ENCODE measurements at places on chromosomes 7 and 10.

DNA sequence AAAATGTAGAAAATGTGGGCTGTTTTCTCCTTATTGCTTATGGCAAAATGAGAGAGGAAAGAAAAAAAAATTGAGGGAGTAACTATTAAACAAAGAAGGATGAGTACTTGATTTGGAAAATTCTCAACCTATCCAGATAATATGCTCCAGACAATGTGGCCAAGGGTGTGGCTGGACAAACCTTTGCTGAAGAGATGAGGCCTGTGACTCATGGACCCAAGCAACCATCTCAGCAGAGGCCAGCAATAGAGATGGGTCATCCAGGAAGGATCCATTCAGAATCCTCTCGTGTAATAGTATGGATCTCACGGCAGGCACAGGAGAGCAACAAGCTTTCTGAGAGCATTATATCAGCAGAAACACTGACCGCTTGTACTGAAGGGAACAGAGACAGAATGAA, 120.3 kb upstream of the CELF2 start:
- no peak for DNase-seq

DNA sequence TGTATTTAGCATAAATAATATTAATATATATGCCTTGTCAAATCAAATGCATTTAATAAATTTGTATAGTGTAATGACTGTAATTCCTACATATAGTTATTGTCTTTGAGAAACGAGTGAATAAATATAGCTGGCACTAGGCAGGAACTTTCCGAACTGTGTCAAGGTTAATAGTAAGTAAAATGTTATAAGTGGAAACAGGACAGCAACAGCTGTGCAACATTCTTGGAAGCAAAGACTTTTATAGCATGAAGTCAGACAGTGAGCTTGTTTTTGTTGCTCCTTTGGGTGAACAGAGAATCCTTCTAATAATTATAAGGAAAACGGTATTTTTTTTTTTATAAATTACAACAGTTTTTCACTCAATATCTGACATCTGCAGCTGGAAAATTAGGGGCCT, 14.0 kb upstream of the EXOC6 start:
- no peak for DNase-seq

GRCh38 chr10:113557424-113557862, 4.6 kb downstream of the HABP2 start:
- DNase-seq = no peak

GRCh38 chr10:97018251-97019212, 167.2 kb downstream of the SLIT1 start:
- DNase-seq = no peak

GRCh38 chr7:12481722-12482121, 78.1 kb upstream of the VWDE start:
- DNase-seq = no peak

- DNase-seq = no peak
Observed at GRCh38 chr10:53025172-53025711, 252.7 kb upstream of the MBL2 start.

DNA sequence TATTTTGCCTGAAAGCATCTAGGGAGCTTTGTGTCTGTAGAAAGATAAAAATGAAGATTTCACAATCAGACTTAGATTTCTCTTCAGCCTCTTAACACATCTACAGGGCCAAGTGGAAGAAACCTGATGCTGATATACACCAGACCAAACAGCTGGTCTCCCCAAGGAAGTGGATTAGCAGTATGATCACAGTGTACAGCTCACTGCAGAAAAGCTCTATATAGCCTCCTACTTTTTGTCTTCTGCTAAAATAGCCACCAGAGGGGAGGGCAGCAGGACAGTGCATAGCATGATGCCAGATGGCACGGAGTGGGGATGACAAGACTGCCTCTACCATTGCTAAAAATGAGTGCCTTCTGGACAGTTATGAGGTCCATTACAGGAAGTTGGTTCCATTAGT, 16.0 kb downstream of the FAM13C start:
- no peak for DNase-seq

- DNase-seq = no peak
Observed at GRCh38 chr7:41481353-41481752, 221.5 kb downstream of the INHBA start.

DNA sequence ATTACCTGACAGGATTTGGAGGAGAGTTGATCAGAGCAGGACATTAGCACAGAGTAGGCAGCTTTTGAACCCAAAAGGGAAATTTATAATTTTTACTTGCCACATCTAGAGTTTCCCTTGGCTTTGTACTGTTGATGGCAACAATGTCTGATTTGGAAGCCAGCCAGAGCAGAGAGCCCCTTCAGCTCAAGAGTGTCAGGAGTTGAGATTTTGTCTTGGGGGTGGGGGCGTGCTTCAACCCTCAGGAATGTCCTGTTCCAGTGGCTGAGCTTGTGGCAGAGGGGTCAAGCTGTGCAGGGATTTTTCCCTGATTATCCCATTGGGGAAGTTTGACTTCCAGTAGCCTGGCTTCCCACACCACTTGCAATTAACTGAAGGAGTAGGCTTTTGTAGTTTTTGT, 27.0 kb downstream of the SP4 start:
- DNase-seq = no peak

GRCh38 chr7:38438970-38439369, 165.5 kb upstream of the TARP start:
- DNase-seq = no peak

- peak; percentile 28 for DNase-seq
Observed at GRCh38 chr10:78972160-78972946, 96.4 kb upstream of the ZMIZ1 start.

DNA sequence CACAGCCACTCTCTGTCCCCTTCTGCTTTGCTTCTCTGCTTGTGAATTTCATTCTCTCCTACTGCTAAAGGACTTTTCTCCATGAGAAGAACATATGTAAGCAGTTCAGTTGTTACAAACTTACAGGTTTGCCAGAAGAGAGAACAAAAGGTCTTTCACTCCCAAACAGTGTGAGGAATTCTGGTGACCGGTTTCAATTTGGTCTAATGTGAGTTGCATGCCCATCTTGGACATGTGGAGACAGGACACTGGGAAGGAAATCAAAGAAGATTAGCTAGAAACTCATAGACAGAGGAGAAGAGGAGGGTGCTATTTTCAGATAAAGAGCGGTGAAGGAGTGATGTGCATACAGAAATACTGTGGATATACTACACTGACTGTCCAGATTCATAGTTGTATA, 209.5 kb upstream of the INHBA start:
- no peak for DNase-seq

DNA sequence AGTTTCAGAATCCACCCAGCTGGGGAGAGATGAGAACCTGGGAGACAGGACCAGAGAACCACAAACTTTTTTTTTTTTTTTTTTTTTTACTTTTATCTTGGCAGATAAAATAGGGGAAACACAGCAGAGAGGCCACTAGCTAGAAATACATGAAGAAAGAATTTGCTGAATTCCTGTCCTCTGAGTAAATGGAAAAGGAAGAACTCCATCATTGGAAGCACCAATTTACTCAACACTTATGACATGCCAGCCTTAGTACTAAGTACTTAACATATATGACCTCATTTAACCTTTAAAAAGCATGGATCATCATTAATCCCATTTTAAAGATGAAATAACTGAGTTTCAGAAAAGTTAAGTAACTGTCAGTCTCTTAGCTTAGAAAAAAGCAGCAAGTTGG, 343.0 kb upstream of the NPSR1 start:
- DNase-seq = no peak

- no peak for DNase-seq
Observed at GRCh38 chr7:36562121-36562520, 162.2 kb downstream of the AOAH start.

DNA sequence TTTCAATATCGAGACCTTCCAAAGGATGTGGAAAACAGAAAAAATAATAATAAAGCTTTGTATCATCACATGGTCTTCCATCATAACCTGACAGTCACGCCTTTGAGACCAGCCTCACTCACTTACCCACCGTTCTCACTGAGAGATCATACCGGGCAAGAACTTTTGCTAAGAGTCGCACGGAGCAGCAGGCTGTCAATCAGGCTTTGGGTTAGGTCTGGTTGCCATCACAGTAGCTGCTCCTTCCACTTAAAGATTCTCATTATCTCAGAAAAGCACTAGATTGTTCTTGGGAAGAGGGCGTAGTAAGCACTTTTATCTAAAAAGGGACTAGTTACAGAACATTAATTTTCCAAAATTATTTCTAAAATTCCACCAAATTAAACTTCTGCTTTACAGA, 2.0 kb downstream of the RELN start:
- no peak for DNase-seq
